Activated CD4-positive, alpha-beta T cell treated with anti-CD3 and anti-CD28 coated beads, Interleukin-2, amount 10 ng/mL, durations not matched to agents 24 days and 14 days (primary cell): ENCODE measurements at places on chromosomes 5 and 9. TPM values are rescaled to one million over a fixed set of nuclear protein-coding genes. Genes with fewer than 3 reads are reported as not detected.

- DNase-seq = no peak
These were observed 44.0 kb downstream of the NNT start for GRCh38 chr5:43646992-43647391.

DNA sequence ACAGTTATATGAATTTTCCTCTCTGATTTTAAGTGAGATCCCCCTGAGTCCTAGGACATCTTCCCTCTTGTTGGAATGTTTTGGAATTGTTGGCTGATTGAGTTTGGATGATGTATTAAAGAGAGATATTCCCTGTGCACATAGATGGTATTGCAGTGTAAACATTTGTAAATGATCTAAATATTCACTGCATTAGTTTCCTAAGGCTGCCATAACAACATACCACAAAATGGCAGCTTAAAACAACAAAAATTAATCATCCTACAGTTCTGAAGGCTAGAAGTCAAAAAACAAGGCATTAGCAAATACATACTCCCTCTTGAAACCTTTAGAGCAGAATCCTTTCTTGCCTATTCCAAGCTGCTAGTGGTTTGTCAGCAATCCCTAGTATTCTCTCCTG, 38.0 kb upstream of the MROH2B start:
- no peak for DNase-seq

DNA sequence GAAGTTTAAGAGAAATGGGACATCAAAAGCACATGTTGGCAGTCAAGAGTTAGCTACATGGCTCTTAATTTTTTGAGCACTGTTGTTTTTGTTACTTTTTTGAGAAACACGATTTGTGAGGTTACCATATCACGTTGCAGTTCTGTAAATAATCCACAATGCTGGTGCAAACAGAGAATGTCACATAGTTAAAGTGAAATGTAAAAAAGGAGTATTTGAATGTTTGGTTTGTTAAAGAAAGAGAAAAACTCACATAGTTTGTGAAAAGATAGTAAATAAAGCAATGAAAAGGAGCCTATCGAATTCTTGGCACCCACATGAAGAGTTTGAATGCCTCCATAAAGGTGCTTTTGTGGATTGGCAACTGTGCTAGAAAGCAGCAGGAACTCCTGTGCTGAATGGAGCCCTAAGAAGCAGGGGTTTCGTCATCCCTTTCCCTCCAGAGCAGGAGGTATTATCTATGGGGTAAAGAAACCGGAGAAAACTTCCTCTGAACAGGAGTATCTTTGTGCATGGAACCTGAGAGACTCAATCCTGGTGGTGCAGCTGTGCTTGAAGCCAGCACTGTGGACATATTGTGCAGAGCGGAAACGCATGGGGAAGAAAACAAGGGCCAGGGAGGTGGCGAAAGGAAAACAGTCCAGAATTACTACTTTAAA, 148.5 kb upstream of the OTULINL start:
- DNase-seq = no peak

DNA sequence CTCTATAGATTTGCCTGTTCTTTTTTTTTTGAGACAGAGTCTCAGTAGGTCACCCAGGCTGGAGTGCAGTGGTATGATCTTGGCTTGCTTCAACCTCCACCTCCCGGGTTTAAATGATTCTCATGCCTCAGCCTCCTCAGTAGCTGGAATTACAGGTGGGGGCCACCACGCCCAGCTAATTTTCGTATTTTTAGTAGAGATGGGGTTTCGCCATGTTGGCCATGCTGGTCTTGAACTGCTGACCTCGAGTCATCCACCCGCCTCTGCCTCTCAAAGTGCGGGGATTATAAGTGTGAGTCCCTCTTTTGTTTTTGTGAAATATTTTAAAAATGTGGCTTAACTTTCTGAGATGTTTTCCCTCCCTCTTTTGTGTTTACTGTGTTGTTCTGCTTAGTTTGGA, 29.2 kb downstream of the HSPA4 start:
- DNase-seq = no peak

Gene GGTA1
- total RNA-seq = 0.14 TPM in 1 of 2 replicates, not detected in the other
